ENCODE measurements at places on chromosomes 16 and 17. TPM values are rescaled to one million over a fixed set of nuclear protein-coding genes. Genes with fewer than 3 reads are reported as not detected.

GRCh38 chr17:2517539-2517938 lies 5.9 kb upstream of the METTL16 start:
- no peak overlapping the region for H3K4me3 ChIP-seq
- H3K27me3 ChIP-seq = peaks cover 2% of the 10 kb centered on the region
- no peak overlapping the region for H3K27ac ChIP-seq
- no peaks in the 10 kb centered on the region for H3K4me1 ChIP-seq

GRCh38 chr17:50928646-50929045 lies 62.5 kb upstream of the TOB1 start:
- no peak overlapping the region for H3K27ac ChIP-seq
- H3K4me1 ChIP-seq = no peaks in the 10 kb centered on the region
- H3K36me3 ChIP-seq = no peaks in the 10 kb centered on the region

- peaks cover 10% of the 10 kb centered on the region for H3K27me3 ChIP-seq
- H3K36me3 ChIP-seq = peaks cover 5% of the 10 kb centered on the region
- H3K4me3 ChIP-seq = no peak overlapping the region
- no peak for DNase-seq
- peaks cover 6% of the 10 kb centered on the region for H3K4me1 ChIP-seq
- H3K27ac ChIP-seq = no peak overlapping the region
Measured at GRCh38 chr16:88539261-88539651, 30.9 kb upstream of the ZC3H18 start.

DNA sequence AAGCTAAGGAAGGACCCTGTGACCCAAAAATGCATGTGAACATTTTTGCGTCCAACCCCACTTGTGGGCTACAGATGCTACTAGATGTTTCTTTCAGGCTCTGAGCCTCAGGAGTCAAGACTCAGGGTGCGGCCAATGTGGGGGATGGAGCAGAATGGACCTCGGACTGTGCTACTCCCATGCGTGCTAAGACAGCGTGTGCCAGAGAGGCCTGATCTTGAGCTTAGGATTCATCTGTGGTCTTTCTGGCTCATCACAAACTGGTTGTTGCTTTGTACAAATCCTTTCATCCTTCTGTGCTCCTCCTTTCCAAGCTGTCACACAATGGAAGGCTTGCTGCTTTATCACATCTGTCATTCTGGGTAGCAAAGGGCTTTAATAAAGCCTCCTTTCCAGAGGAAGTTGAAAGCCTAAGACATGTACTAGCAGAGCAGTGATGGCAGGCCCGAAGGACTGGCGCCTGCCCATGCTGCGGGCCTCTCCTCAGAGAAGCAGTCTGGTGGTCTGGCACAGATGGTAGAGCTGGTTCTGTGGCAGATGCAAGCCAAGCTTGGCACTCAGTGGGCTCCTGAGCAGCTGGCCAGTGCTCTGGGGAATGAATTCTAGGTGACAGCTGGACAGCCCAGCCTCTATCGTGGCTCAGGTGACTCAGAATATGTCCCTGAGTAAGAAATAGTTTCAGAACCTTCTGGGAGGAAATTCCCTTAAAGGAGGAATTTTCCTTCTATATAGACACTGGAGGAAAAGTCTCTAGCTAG lies 27.8 kb downstream of the COG4 start:
- no peak for DNase-seq
- no peaks in the 10 kb centered on the region for H3K27me3 ChIP-seq
- H3K36me3 ChIP-seq = peaks cover 12% of the 10 kb centered on the region
- no peak overlapping the region for H3K27ac ChIP-seq
- no peak overlapping the region for H3K4me3 ChIP-seq

GRCh38 chr17:36142806-36143205 lies 33.6 kb downstream of the TBC1D3B start:
- no peaks in the 10 kb centered on the region for H3K36me3 ChIP-seq
- no peak for DNase-seq
- H3K27ac ChIP-seq = no peak overlapping the region
- H3K27me3 ChIP-seq = no peaks in the 10 kb centered on the region
- no peak overlapping the region for H3K4me3 ChIP-seq

DNA sequence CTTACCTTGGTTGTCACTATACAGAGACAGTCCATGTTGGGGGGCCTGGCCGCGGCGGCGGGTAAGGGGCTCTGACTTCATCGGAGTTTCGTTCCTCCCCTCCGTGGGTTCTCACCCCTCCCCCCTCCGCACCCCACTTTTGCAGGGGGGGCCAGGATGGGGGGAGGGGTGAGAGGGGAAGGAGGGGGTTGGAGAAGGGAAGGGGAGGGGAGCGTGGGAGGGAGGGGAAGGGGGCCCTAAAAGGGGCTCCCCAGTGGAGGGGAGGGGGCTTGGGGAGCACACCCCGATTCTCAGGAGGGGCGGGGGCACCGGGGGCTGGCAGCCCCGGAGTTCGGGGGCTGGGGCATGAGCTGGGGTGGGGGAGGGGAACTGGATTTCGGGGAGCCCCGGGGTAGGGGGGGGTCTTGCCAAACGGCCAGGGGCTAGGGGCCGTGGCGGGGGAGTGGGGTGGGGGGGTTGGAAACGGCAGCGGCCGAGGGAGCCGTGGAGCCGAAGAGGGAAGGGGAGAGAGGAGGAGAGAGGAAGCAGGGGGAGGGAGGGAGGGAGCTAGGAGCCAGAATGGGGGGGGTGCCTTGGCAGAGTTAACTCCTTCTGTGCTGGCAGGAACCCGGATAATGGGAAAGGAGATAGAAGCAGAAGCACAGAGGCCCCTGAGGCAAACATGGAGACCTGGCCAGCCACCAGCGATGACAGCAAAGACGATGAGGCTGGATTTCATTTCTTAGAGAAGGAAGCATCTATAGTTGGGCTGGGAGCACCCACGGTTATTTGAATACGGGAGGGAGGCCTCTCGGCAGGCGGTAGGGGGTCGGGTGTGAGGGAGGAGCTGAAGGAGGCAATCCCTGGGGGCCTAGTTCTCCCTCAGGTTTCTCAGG lies 2.3 kb downstream of the DLG4 start:
- H3K27me3 ChIP-seq = peaks cover 47% of the 10 kb centered on the region
- peak; percentile 67 for DNase-seq
- peaks cover 62% of the 10 kb centered on the region for H3K4me1 ChIP-seq
- peaks cover 17% of the 10 kb centered on the region for H3K36me3 ChIP-seq

DNA sequence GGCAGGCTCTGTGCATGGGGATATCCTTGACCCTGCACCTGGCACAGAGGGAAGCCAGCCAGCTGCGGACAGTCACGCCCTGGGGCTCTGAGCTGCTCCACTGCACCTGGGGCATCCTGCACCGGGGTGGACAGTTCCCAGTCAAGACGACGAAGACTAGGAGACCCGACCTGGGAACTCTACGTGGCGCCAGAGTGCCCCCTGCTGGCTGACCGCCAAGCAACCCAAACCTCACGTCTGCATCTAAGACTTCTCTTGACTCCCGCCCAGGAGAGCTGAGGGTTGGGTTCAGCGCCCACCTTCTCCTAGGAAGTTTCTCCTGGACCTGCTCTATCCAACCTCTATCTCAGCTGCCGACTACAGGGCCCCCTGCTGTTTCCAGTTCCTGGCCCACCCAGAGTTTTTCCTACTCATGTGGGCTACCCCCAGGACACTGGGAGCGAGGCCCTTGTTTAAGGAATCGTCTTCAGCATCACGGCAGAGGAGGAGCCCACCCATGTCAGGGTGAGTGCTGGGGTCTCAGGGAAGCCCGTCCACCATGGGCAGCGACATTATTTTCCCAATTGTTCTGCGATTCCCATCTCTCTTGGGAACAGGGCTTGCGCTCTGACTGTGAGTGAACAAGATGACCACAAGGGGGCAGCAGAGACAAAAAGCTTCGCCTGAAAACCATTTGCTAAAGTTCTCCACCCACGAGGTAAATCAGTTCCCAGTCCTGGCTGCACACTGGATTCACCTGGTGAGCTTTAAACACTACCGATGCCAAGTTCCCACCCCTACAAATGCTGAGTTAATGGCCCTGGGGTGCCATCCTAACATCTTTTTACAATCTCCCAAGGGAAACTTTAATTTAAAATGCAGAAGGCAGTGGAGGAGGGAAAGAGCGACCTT lies 29.3 kb downstream of the TLE7 start:
- peak; percentile 81 for DNase-seq
- H3K36me3 ChIP-seq = no peaks in the 10 kb centered on the region
- peaks cover 7% of the 10 kb centered on the region for H3K27me3 ChIP-seq
- no peak overlapping the region for H3K4me3 ChIP-seq
- H3K4me1 ChIP-seq = no peaks in the 10 kb centered on the region

GRCh38 chr16:48537275-48537674 lies 72.7 kb downstream of the N4BP1 start:
- H3K4me1 ChIP-seq = peaks cover 24% of the 10 kb centered on the region
- H3K36me3 ChIP-seq = peaks cover 17% of the 10 kb centered on the region
- H3K27ac ChIP-seq = peak overlapping the region; percentile 57
- no peak overlapping the region for H3K4me3 ChIP-seq

DNA sequence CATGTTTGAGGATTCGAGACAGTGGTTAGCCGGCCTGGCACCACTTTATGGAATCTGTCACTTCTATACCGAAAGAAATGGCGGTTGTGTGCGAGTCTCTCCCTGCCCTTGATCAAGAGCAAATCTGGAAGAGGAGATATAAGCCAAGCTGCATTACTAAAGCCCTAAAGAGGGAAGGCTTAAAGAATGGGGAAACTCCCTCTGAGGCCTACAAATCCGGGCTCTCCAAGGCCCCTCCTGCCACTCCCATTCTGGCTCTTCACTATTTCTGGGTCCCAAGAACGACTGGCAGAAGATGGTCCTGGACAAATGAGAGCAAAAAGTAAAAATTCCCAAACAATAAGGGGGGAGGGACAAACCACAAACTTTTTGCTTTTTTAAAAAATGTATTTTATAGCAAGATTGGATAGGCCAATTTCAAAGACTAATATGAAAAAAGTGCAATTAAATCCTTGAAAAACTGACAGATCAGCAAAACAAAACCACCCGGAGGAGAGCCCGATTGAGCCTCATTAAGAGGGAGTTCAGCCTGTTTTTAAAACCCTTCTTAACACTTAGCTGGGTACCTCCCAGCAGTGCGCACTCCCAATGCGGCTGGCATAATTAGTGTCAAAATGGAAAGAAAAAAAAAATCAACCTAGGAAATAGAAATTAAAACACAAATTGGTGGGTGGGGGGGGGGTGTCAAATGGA lies 193.5 kb downstream of the ZFHX3 start:
- H3K27ac ChIP-seq = no peak overlapping the region
- H3K4me3 ChIP-seq = no peak overlapping the region
- H3K4me1 ChIP-seq = peaks cover 3% of the 10 kb centered on the region
- DNase-seq = no peak
- no peaks in the 10 kb centered on the region for H3K36me3 ChIP-seq

- peaks cover 5% of the 10 kb centered on the region for H3K27me3 ChIP-seq
- peak overlapping the region; percentile 98 for H3K4me3 ChIP-seq
- peak; percentile 65 for DNase-seq
- peaks cover 25% of the 10 kb centered on the region for H3K4me1 ChIP-seq
Measured at GRCh38 chr17:75778861-75779249, 5.8 kb upstream of the UNK start.

The C16orf86 gene
- total RNA-seq = 1.8 TPM

DNA sequence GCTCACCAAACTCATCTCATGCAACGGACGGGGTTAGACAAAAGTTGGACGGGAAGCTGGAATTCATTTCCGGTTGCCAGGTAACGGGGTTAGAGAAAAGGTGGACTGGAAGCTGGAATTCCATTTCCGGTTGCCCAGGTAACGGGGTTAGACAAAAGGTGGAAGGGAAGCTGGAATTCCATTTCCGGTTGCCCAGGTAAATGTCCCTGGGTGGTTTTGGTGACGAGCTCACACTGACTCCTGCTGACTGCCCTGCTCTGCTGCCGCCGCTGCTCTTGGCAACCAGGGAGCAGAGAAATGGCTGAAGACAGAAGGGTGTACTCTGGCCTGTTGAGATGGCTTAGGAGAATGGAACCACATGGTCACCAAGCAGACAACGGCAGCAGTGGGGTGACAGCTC lies 170.3 kb upstream of the RPH3AL start:
- peaks cover 31% of the 10 kb centered on the region for H3K36me3 ChIP-seq
- peaks cover 11% of the 10 kb centered on the region for H3K27me3 ChIP-seq
- DNase-seq = no peak

DNA sequence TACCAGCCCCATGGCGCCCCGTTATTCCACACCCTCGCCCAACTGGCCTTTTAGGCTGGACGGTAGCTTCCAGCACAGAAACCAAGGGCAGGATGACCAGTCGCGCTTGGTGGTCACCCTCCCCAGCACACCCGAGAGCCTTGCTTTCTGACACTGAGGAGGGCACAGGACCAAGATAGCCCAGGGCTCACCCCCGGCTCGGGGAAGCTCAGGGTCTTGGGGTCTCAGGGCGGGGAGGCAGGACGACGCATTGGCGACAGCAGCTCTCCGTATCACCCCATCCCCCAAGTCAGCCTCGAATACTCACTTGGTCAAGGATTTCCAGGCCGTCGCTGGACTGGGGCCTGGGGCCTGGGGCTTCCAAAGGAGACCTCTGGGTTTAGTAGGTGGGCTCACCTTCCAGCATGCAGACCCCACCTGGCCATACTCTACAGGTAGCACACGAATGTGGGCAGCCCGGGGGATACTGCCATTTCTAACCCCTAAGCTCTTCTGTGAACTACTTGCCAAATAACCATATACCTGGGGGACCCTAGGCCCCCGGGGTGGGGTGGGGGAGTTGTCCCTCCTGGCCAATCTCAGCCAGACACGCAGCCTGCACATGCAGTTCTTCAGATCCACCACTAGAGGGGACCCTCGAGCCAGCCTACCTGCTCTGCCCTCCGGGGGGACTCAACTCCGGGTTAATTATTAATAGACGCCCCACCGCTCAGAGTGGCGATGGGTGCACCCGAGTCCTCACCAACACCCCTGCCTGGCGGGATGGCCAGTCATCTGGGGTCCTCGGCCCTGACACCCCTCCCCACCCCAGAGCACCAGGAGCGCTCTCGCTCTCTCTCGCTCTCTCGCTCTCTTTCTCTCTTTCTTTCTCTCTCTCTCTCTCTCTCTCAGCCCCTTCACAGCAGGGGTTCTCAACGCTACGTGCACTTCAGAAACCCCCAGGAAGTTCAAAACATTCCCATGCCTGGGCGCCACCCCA lies 30.0 kb downstream of the TBC1D16 start:
- no peak overlapping the region for H3K27ac ChIP-seq
- peaks cover 10% of the 10 kb centered on the region for H3K36me3 ChIP-seq
- H3K27me3 ChIP-seq = peaks cover 2% of the 10 kb centered on the region
- H3K4me3 ChIP-seq = peak overlapping the region; percentile 40

The FBXW10B gene
- total RNA-seq = 0.44 TPM

DNA sequence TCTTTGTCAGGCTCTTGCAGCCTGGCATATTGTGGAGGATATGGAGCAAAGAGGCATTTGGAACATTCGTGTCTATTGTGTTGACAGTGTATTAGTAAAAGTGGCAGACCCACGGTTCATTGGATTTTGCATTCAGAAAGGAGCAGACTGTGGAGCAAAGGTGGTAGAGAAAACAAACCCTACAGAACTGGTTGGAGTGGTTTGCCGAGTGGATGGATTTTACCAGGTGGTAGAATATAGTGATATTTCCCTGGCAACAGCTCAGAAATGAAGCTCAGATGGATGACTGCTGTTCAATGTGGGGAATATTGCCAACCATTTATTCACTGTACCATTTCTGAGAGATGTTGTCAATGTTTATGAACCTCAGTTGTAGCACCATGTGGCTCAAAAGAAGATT lies 44.5 kb downstream of the EFCAB13 start:
- H3K27ac ChIP-seq = no peak overlapping the region
- H3K4me3 ChIP-seq = no peak overlapping the region
- peaks cover 6% of the 10 kb centered on the region for H3K36me3 ChIP-seq
- no peak for DNase-seq
